Activated CD8-positive, alpha-beta T cell treated with anti-CD3 and anti-CD28 coated beads, Interleukin-2, amount 10 ng/mL, durations not matched to agents 7 days and 5 days (primary cell): ENCODE measurements at places on chromosomes 3 and 15. TPM values are rescaled to one million over a fixed set of nuclear protein-coding genes. Genes with fewer than 3 reads are reported as not detected.

CCR3 gene
- 0.34 TPM for total RNA-seq

GRCh38 chr3:131353016-131353877 lies 28.3 kb upstream of the NUDT16 start:
- DNase-seq, result no peak

AADAC gene
- not detected for total RNA-seq

DNA sequence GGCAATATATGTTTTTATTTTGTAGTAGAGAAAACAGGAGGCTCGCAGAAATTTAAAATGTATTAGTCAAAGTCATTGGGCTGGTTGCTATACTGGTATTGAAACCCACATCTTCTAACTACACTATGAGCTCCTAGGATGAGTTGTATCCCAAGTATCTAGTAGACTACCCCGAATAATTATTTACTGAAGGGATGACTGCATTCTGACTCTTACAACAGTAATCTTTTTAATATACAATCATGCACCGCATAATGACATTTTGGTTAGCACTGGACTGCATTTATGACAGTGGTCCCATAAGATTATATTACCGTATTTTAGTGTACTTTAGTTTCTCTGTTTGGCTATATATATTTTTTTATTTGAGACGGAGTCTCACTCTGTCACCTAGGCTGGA lies 15.3 kb downstream of the PIGB start:
- no peak for DNase-seq

DNA sequence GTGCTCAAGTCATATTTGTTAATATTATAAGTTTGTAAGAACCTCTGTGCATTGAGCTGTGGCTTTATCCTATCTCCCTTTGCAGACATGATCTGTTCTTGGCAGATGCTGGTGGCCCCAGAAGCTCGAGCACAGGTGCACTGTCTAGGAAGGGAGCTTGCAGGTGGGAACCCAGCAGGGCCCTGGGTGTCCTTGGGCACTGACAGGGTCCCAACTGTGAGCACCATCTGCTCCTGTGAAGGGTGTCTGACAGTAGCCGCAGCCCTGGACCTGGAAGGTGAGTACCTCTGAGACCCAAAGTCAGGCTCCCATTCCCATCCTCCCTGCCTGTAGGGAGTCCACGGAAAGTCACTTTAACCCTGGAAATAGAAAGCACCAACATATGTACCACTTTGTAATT lies 2.4 kb upstream of the REC114 start:
- no peak for DNase-seq
